ENCODE measurements at places on chromosomes 7 and 10. TPM values are rescaled to one million over a fixed set of nuclear protein-coding genes. Genes with fewer than 3 reads are reported as not detected.

UCN3 gene
- not detected for total RNA-seq

GALNT17 gene
- 0.03 TPM for total RNA-seq

RADIL gene
- total RNA-seq = 25.3 TPM

RP9 gene
- 38.4 TPM for total RNA-seq

CADPS2 gene
- total RNA-seq = 40.8 TPM

CLCN1 gene
- total RNA-seq = not detected

PALD1 gene
- 1.8 TPM for total RNA-seq

FRAT1 gene
- 1.2 TPM for total RNA-seq

YWHAG gene
- 69.0 TPM for total RNA-seq

TMEM213 gene
- not detected for total RNA-seq

TACR2 gene
- total RNA-seq = 0.27 TPM

OSBPL3 gene
- 13.3 TPM for total RNA-seq

CTNNA3 gene
- total RNA-seq = not detected

CDK13 gene
- 40.5 TPM for total RNA-seq

SLC13A1 gene
- not detected for total RNA-seq

NACAD gene
- total RNA-seq = 0.16 TPM

FFAR4 gene
- not detected for total RNA-seq

ARHGAP19 gene
- 9.6 TPM for total RNA-seq

BICC1 gene
- 7.2 TPM for total RNA-seq

SPDYE11 gene
- total RNA-seq = not detected

C10orf62 gene
- total RNA-seq = not detected

PPP1R9A gene
- total RNA-seq = 3.5 TPM

KIN gene
- total RNA-seq = 73.9 TPM

PFKFB3 gene
- 22.8 TPM for total RNA-seq

ENKUR gene
- 1.8 TPM for total RNA-seq

KLF14 gene
- 0.69 TPM for total RNA-seq

WNT2 gene
- not detected for total RNA-seq

MYOF gene
- 8.9 TPM for total RNA-seq

GPR15LG gene
- not detected for total RNA-seq

PANK1 gene
- total RNA-seq = 2.4 TPM

SPDYE16 gene
- not detected for total RNA-seq

PIP4K2A gene
- total RNA-seq = 109 TPM

FAM204A gene
- total RNA-seq = 54.0 TPM

HOXA2 gene
- 0.21 TPM for total RNA-seq

UTF1 gene
- total RNA-seq = not detected

NANOS1 gene
- 5.7 TPM for total RNA-seq

AKR1D1 gene
- total RNA-seq = 0.13 TPM

ZNF503 gene
- 1.6 TPM for total RNA-seq

C7orf33 gene
- not detected for total RNA-seq

HOXA11 gene
- 0.16 TPM for total RNA-seq

PNLIP gene
- total RNA-seq = not detected

MEOX2 gene
- total RNA-seq = not detected

ASNS gene
- total RNA-seq = 143 TPM

GPR26 gene
- 0.03 TPM for total RNA-seq

ATP6V0A4 gene
- total RNA-seq = 269 TPM

GAD2 gene
- total RNA-seq = not detected

TAS2R4 gene
- total RNA-seq = 0.32 TPM

MYL10 gene
- 1.1 TPM for total RNA-seq

LIPJ gene
- total RNA-seq = not detected

UFSP1 gene
- 14.2 TPM for total RNA-seq

ZNF488 gene
- total RNA-seq = not detected

ADCY1 gene
- 41.4 TPM for total RNA-seq

FRAT2 gene
- 22.0 TPM for total RNA-seq

RALA gene
- 20.3 TPM for total RNA-seq

PTPRN2 gene
- total RNA-seq = not detected

All from SK-MEL-5 (cell line).